RPMI7951 (cell line): ENCODE measurements at places on chromosomes 5 and 9. TPM values are rescaled to one million over a fixed set of nuclear protein-coding genes. Genes with fewer than 3 reads are reported as not detected.

The ADRB2 gene
- total RNA-seq, result 0.59 and 0.72 TPM in 2 replicates

The SHISAL2B gene
- total RNA-seq, result not detected in 2 replicates

The IL3 gene
- total RNA-seq, result not detected in 2 replicates

The IL33 gene
- total RNA-seq, result under 0.01 TPM in 1 of 2 replicates, not detected in the other

The IFNA13 gene
- not detected in 2 replicates for total RNA-seq

The AMBP gene
- total RNA-seq, result 0.48 and 4.6 TPM in 2 replicates

The POLR1E gene
- 30.3 and 31.7 TPM in 2 replicates for total RNA-seq

The SAPCD2 gene
- 15.3 and 21.8 TPM in 2 replicates for total RNA-seq

The TLX3 gene
- 0.96 and 1.9 TPM in 2 replicates for total RNA-seq

GRCh38 chr5:150058480-150059126, 27.8 kb downstream of the CSF1R start:
- DNase-seq, result peak; percentile 97

DNA sequence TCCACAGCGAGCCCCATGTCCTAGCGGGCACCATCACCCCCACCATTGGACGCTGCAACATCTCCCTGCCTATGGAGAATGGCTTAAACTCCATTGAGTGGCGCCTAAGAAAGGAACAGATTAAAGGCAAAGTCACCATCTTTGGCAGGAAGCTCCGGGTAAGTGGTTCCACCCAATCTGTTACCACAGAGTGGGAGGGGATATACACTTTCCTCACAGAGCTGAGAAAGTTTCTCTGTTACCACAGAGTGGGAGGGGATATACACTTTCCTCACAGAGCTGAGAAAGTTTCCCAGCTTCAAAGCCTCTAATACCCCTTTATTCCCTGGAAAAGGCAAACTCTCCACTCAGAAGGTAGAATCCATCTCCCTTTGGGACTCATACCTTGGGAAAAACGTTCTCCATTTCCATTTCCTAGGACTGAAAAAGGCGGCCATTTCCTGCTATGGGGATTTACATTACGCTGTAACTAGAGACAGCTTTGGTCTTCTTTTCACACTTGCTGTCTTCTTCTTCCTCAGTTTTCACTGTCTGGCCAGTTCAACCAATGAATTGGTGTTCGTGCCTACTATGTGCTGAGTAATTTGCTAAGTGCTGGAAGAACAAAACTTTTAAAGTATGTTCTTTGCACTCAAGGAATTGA, 63.4 kb upstream of the WWC1 start:
- DNase-seq, result no peak

GRCh38 chr5:172598251-172599203, 42.5 kb upstream of the NEURL1B start:
- no peak for DNase-seq

- DNase-seq, result no peak
These were observed 6.9 kb downstream of the ANXA6 start for GRCh38 chr5:151150471-151151262.

- DNase-seq, result no peak
These were observed 908.2 kb upstream of the CDH10 start for GRCh38 chr5:25552871-25553481.

DNA sequence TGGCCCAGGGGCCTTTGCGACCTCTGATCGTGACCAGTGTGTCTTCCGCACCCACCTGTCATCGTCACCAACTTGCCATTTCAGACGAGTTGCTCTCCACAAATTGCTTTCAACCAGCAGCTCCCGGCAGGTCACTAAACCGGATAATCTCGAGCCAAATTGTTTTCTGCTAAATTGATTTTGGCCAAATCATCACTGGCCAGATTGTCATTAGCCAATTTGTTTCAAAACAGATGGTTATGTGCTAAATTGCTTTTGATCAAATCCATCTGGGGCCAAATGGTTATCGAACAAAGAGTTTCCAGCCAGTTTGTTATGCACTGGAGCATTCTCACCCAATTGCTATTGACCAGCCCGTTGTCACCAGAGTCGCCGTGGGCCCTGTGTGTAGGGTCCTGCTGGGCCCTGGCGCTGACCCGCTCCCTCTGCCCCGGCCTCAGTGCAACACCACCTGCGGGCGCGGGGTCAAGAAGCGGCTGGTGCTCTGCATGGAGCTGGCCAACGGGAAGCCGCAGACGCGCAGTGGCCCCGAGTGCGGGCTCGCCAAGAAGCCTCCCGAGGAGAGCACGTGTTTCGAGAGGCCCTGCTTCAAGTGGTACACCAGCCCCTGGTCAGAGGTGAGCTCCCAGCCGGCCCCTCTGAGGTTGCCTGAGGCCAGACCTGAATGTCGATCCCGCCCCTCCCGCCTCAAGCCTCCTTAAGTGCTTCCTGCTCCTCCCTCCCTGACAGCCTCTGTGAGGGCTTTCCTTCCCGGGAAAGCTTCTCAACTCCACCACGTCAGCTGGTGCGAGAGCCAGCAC, 35.6 kb downstream of the ADAMTSL2 start:
- DNase-seq, result peak; percentile 46

- DNase-seq, result no peak
These were observed 286.4 kb downstream of the RASEF start for GRCh38 chr9:82776508-82776907.

DNA sequence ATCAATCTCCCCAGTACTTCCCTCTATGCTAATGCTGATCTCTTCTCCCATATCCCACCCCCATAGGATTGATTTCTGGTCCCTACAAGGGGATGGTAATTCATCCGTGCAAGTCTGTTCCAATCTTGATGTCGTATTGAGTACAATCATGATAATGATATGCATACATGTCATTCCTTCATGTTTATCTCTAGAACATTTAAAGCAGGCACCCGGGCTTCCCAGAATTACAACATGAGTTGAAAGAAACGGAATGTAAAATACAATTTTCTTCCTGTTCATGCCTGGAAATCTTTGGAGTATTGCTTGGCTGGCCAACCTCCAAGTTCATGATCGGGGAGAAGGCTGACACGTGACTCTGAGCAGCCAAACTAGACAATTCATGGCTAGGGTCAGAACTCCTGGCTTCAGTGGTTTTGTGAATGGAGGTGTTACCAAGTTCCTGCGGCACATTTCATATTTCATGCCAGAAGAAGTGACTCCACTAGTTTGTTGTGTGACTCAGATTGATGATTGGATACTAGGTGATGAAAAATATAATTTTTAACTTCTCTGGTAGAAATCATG, 66.6 kb downstream of the C9orf152 start:
- DNase-seq, result peak; percentile 79

GRCh38 chr5:98227489-98227888, 546.0 kb upstream of the RGMB start:
- no peak for DNase-seq

DNA sequence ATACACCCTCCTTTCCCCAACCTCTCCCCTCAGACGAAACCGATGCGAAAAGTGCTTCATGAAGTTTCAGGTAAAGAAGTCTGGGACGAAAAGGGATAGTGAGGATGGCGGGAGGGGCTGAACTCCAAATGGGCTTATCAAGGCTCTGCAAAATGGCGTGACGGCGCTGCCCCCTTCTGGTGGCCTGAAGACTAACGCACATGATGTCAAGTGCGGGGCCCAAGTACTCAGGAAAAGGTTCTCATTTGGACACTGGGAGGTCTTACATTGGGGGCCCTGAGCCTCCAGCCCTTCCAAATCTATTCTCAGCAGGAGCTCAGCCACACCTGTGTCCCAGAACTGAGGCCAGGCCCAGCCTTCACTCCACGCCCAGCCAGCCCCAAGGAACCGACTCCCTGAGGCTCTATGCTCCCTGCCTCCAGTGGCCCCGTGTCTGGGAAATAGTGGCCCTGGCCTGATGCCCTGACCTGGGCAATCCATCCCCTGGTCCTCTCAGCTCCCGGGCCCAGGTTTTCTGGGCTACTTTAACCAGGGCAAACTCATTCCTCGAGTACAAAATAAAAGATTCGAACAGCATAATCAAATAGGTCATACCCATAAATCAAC, 119.9 kb downstream of the KCNIP1 start:
- peak; percentile 51 for DNase-seq

DNA sequence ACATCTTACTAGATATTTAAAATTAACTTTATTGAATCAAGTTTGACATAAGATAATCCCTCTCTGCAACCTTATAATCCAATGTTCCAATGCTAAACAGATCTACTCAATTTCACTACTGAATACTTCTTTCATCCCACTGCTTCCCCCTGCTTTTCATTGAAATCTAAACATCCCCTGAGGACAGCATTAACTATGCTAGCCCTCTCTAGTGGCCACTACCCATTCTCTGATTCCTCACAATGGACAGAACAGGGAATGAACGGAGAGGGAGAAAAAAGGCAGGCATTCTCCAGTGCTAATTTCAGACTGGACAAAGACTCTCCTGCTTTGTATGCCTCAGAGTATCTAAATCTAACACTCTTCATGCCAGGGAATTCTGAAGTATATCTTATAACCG, 54.3 kb upstream of the RGS7BP start:
- no peak for DNase-seq

DNA sequence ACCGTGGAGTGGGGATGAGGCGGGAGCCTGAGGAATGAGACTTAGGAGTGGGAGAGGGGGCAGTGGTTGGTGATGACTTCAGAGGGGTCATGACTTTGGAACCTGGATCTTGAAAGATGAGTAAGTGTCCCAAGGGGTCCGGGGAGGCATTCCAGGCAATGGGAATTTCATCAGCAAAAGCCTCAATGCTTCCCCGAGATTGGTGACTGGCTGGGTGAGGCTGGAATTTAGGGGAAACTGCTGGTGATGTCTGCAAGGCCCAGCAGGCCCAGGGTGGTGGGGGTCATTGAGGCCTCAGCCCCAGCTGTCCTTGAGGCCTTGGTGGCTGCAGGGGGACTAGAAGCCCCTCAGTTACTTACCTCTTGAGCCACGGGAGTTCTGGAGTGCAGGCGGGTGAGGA, 7.5 kb downstream of the NDST1 start:
- peak; percentile 58 for DNase-seq

GRCh38 chr9:136602193-136602885, 56.5 kb upstream of the NOTCH1 start:
- no peak for DNase-seq

- no peak for DNase-seq
These were observed 18.6 kb upstream of the TARS1 start for GRCh38 chr5:33422191-33422590.

DNA sequence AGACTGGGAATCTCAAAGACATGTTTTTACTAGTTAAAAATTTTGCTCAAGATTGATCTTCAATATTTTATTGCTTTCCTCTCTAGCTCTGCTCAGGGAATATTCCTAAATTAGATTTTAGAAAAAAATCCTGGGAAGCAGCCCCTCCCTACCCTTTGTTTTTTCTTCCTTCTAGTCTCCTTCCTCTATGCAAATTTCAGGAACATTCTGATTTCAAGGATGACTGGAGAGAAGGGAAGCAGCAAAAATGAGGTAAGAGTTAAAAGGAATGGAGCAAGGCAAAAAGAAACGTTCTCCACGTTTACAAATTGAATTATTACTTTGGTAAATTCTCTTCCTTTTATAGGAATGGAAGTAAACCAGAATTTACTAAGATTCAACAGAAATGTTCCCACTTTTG, 493.4 kb upstream of the TUSC1 start:
- no peak for DNase-seq

DNA sequence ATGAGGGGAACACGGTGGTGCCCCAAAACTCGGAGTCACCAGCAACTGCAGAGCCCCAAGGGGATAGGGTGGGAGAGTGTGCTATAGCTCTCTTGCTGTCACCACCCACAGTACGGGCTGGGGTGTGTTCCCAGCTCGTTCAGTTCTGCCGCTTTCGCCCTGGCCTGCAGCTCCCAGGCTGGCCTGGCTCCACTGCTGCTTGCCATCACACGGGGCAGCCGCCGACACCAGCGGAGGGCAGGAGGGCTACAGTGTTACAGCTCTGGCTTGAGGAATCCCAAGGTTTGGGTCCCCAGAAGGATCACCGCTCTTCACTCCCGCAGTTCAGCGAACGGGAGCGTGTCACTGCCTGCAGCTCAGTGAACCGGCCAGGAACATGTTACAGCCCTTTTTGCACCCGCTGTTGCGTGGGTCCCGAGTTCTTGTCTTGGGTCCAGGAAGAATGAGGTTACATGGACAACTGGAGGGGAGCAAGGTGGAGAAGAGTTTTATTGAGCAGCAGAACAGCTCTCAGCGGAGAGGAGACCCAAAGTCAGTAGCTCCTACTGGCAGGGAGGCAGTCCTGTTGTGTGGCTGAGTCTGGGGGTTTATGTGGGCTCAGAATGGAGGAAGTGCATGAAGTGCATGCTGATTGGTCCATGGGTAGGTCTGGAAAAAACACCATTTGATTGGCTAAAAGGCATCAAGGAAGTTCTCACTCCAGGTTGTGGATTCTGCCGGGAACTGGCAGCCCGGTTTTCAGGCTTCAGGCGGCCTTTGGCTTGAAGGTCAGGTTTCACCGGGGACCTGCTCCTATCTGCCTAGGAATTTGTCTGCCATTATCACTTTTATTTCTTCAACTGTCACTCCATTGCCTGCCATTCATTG, 113.4 kb downstream of the EHMT1 start:
- no peak for DNase-seq

DNA sequence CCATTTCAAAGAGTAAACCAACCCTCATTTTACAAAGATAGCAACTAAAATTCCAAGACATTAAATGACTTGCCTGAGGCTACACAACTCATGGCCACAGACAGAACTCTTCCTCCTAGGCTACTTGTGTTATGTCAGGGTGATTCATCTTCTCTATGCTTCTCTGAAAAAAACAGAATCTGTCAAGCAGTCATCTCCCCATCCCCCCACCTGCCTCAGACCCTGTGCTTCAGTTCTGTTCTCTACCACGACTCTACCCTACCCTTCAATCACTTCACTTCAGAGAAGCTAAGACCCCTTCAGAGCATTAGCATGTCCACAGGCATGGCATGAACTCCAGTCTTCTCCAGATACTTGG, 277.7 kb upstream of the PTGER4 start:
- DNase-seq, result peak; percentile 89

- DNase-seq, result peak; percentile 58
These were observed 101.1 kb upstream of the NR4A3 start for GRCh38 chr9:99720455-99721050.

DNA sequence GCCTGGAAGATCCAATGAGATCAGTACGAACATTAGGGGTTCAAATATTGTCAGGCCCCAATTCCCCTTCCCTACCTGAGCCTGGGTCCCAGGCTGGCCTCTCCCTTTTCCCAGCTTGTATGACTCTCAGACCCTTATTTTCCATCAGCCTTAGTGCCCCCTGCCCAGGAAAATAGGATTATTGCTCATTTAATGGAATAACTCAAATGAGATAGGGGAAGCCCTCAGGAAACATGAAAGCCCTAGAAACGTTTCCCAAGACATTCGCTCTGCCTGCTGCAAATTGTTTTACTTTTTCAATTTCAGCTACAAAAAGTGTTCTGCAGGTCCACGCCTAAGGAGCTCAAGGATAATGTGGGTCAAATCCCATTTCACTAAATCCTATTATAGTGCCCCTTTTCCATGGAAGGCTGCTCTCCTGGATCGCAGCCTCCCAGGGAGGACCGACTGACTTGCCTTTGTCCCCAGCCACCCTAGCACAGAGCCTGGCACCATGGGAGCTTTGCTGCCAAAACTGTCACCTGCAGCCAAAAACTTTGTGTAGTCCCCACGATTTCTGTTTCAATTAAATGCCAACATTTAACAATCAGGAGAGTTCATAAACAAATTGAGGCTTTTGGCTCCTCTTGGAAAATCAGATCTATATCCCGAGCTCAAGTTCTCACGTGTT, 46.9 kb downstream of the THOC3 start:
- no peak for DNase-seq

GRCh38 chr5:152623951-152624350, 218.9 kb upstream of the NMUR2 start:
- DNase-seq, result no peak

GRCh38 chr5:50995285-50995942, 329.0 kb downstream of the PARP8 start:
- DNase-seq, result no peak

GRCh38 chr9:134492721-134493460, 148.7 kb upstream of the COL5A1 start:
- DNase-seq, result no peak
